ENCODE measurements at places on chromosomes 3 and 15.

DNA sequence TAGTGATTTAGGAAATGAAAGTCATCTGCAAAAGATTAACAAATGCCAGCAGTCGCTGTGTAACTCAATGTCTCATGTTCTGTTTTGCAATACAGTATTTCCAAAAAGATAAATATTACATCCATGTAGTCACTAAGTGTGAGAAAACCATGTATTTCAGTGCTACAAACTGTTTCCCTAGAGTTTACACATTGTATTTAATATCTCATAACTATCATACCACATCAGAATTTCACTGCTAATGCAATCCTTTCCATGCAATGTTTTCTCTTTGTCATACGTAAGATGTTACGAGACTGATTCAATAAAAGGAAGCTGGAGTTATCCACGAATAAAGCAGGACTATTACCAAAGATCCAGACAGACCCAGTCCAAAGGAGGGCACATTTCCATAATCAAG is 269.4 kb downstream of the GBE1 start:
- DNase-seq = no peak

- DNase-seq = no peak
These were observed 52.7 kb downstream of the TFG start for GRCh38 chr3:100761951-100762350.

GRCh38 chr3:7977245-7978086 is 524.2 kb upstream of the LMCD1 start:
- no peak for DNase-seq

DNA sequence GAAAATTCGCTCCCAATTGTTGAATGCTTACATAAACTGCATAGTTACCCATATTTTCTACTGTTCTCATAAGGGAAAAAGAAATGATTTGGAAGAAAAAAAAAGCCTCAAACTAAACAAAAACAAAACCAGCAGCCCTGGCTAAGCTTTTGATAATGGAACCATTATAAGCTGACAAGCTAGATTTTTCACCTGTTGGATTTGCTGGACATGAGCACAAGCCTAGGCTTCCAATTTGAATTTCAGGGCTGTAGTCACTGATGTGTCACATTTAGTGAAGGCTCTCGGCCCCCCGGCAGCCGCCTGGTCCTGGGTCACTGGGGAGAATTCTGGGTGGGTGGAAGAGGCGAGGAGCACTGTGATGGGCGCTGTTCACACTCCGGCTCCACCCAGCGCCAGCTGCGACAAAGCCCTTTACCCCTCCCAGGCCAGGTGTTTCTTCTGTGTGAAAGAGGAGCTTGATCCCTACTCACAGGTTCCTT is 4.6 kb downstream of the FBXL22 start:
- no peak for DNase-seq

GRCh38 chr15:41241221-41241964 is 10.3 kb downstream of the CHP1 start:
- DNase-seq = no peak

DNA sequence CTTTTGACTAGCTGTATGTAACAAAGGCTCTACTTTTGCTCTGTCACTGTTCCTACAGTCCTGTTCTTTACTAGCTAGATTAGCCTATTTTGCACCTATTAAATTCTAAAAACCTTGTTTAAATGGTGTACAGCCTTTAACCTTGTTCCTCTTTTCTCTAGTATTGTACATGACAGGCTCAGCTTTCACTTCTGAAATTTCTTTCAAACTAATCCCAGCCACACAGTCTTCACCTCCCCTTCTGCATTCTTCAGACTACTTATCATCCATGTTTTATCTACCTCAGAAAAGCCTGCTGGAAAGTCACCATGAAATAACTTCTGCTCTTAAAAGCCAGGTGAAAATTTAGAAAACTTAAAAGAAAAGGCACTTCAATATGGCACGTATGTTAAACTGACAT is 122.4 kb downstream of the NECTIN3 start:
- DNase-seq = no peak

DNA sequence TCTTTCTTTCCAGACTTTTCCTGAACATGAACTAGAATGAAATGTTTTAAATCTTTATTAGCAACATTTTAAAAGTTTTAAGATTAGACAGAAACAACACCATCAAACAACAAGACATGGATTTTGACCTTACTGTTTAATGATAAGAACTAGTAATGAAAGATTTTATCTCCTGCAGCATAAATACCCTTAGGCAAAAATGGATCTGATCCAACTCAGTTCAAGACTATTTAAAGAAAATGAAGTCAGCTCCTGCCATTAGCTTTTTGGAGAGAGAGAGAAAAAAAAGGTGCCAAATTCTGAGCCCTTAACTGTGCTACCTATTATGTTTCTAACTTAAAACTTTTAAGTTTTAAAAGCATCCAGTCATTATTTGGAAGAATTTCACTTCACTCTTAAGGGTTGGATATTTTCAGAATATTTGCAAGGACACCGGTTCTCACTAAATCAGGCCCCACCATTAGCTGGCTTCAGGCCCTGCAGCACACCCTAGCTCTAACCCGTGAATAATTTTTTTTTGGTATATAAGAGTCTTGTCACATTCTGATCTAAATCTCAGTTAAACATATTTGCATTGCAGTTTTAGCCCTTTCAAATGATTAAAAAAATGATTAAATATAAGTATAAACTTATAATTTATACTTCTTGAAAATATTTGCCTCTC is 60.0 kb downstream of the NR1I2 start:
- DNase-seq = no peak

- DNase-seq = peak; percentile 21
These were observed 20.6 kb upstream of the KCTD6 start for GRCh38 chr3:58471025-58471887.
